DMS153 (cell line): ENCODE measurements at places on chromosomes 6 and 20.

DNA sequence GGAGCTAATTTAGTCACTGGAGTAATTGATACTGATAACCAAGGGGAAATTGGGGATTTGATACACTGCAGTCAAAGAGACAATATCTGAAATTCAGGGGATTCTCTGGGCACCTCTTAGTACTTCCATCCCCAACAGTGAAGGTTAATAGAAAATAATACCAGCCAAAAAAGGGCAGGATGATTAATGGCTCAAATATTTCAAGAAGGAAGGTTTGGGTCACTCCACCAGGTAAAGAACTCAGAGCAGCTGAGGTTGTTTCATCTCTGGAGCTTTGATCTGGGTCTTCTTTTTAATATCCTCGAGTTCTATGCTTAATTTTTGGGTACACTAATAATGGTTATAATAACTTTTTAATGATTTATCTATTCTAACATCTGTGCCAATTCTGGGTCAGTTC is 70.8 kb downstream of the CDKAL1 start:
- DNase-seq: no peak

- DNase-seq: no peak
Observed at GRCh38 chr20:44115181-44115580, 71.8 kb downstream of the JPH2 start.

DNA sequence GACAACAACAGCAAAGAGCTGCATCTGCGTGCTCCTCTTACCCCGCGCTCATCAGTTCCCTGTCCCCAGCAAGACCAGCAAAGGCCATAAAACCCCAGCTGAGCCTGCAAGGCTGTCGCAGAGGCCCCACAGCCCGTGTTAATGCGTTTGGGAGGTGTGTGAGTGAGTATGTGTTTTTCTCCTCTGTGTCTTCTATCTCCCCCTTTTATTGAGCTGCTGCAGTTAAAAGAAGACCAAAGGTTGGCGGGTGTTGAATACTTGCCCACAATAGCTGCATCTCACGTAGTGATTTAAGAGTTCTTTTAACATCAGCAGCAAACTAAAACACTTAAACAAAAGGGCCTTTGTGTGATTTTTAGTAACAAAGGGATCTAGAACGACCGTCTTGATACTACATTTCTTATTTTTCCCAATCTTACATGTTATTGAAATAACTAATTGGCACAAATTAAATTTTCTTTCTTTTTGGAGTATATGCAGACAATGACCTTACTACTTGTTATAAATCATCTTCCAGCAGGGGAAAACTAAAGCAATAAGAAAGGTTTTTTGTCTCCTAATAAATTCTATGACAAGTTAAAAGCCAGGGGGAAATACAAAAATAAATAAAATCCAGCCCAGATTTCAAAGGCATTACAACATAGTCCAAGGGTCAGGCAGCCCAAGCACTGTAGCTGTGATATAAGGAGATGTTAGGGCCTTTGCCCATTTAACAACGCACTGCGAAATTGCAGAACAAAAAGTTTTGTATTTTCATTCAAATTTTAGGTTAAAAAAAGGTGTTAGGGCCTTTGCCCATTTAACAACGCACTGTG is 27.2 kb upstream of the CNKSR3 start:
- no peak for DNase-seq

DNA sequence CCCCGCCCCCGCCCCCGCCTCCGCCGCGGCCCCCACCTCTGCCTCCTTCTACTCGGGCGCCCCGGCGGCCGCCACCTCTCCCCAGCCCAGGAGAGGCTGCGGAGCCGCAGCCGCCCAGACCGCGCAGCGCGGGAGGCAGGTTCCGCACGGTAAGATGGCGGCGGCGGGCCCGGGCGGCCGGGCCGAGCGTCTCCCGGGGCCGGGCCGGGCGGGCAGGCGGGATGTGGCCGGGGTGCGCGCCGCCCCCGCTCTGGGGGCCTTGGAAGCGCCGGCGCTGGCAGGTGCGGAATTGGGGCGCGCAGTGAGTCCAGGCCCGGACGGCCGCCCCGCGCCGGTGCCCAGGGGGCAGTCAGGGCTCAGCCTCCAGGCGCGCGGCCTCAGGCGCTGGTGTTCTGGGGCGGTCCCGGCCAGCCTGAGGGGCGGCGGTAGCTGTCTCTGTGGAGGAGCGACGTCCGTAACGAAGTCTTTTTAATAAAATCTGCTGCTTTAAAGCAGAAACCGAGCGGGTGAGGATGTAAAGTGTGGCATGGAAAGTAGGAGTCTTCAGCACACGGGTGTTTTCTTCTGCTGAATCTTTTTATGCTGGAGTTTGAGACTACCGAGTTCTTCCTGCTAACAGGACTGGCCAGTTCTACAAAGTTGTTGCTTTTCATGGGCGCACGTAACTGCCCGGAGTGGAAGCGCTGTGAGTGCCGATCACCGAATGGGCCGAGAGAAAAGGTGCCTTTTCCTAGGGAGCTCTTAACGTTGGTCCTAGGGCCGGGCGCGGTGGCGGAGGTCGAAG is at the start of gene GID8:
GID8 (plus strand) TSS at position 43 of the 784 bp plus-strand sequence. CDS start 3,356 bp downstream, outside the sequence.
- DNase-seq: no peak

- DNase-seq: no peak
Observed at GRCh38 chr6:2231438-2231837, 14.0 kb downstream of the GMDS start.

- no peak for DNase-seq
Observed at GRCh38 chr6:151254451-151255081, 14.8 kb downstream of the AKAP12 start.

DNA sequence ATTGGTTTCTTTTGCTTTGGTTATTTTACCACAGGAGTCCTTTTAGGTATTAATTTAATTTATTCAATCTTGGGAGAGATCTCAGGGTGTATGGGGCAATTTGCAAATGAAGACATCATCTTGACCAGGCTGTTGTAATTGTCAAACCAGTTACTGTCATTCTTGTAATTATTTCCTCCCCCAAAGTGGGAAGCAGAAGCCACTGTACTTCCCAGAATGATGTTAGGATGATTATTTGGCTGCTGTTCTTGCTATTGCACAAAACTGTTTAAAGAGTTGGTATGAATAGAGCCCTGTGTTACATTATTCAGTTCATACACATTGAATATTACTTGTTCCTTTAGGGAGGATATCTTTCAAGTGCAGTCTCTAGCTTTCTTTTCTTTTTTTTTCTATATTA is 1.7 kb downstream of the TAAR6 start:
- no peak for DNase-seq

GRCh38 chr6:112934433-112935327 is 587.5 kb downstream of the RFPL4B start:
- no peak for DNase-seq

GRCh38 chr20:20410678-20411077 is 42.8 kb downstream of the INSM1 start:
- DNase-seq: peak; percentile 77

DNA sequence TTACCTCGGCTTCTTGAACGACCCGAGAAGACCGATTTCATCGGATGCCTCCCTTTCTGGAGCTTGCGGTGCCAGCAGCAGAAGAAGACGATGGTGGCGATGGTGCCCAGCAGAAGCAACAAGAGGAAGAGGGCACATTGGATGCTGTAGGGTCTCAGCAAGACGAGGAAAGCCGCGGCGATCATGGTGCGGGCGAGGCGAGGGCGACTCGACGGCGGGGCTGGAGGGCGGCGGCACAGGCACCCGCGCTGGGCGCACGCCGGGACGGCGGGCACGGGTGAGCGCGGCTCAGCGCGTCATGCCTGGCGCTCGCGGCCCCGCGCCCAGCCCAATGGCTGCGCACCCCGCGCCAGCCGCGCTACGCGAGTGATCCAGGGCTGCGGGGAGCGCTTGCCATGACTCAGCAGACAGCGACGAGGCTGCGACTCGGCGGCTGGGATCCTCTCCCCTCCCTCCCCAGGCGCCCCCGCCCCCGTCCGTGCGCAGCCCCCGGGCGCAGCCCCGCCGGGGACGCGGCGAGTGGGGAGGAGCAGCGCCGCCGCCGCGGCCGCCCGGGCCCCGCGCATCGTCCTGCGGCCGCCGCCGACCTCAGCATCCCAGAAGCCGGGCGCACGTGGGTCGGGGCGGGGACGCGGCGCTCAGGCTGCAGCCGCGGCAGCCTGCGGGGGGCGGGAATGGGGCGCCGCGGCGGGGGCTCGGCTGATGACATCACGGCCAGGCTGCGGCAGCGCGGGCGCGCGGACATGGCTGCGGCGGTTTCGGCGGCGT is at the start of gene BEND6:
BEND6 (plus strand) TSS at position 705 of the 768 bp plus-strand sequence. CDS start 26,704 bp downstream, outside the sequence.
- DNase-seq: no peak

DNA sequence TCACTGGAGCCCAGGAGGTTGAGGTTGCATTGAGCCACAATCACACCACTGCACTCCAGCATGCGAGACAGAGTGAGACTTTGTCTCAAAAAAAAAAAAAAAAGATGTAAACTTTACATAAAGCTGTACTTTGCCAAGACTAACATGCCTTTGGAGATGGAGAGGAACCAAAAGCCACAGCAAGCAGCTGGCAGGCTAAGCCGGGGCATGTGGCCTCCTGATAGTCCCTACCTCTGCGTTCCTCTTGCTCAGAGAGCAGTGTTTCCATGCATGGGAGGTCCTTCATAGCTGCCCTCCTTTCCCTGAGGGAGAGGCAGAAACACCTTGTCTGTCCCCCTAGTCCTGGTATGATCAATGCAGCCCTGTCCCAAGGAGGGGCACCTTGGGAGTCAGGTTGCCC is 35.2 kb downstream of the SPATA2 start:
- no peak for DNase-seq

DNA sequence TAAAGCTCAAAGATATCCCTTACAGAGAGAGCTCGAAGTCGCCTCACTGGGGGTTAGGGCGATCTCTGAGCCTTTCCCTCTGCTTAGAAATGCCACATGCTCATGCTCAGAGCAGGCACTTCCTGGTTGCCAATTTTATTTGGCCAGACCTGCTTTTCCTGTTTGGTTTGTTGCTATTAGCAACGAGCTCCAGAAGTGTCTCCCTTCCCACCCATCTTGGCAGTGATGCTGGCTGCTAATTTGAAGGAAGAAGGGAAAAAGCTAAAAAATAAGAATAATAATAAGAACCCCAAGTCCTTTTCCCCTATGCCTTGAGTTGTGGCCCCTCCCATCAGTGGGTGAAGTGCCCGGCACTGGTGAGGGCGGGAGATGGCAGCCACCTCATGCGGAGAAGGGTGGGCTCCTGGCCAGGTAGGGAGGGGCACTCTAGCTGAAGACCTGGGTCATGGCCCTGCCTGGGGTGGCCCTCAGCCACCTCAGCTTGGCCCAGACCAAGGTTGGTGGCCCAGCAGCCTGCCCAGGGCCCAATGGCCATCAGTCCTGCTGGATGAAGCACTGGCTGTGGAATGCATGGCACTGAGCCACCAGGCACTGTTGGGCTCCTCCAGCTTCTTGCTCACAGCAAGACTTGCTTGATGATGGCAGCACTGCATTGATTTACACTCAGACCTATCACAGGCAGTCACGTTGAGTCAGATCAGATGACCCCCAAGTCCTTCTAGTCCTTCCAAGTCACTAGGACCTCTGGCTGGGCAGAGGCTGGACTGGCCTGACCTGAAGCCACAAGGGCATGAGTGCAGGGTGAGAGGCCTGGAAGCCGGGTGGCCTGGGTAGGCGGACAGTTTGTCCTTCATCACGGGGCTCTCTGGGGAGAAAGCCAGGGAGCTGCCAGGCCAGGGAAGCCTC is 79.0 kb downstream of the SYNJ2 start:
- peak; percentile 87 for DNase-seq

GRCh38 chr6:155373276-155373675 is 59.0 kb upstream of the TFB1M start:
- no peak for DNase-seq

- no peak for DNase-seq
Observed at GRCh38 chr6:16236631-16237199, 1.7 kb upstream of the GMPR start.

DNA sequence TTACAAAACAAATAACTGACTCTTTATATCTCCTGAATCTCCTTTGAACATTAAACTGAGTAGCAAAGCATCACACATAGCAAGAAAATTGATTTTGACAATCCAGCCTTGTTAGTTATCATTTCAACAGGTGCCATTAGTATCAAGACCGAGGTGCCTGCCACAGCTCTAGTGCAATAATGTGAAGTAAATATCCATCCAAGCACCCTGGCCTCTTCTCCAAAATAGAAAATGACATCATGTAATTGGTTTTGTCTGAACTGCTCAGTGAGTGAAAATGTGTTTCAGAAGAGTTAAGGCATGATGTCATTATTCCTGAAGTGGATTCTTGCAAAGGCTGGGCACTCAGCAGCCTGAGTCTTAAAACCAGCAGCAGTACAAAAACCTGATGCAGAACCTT is 341.4 kb downstream of the PLCB1 start:
- DNase-seq: peak; percentile 35

DNA sequence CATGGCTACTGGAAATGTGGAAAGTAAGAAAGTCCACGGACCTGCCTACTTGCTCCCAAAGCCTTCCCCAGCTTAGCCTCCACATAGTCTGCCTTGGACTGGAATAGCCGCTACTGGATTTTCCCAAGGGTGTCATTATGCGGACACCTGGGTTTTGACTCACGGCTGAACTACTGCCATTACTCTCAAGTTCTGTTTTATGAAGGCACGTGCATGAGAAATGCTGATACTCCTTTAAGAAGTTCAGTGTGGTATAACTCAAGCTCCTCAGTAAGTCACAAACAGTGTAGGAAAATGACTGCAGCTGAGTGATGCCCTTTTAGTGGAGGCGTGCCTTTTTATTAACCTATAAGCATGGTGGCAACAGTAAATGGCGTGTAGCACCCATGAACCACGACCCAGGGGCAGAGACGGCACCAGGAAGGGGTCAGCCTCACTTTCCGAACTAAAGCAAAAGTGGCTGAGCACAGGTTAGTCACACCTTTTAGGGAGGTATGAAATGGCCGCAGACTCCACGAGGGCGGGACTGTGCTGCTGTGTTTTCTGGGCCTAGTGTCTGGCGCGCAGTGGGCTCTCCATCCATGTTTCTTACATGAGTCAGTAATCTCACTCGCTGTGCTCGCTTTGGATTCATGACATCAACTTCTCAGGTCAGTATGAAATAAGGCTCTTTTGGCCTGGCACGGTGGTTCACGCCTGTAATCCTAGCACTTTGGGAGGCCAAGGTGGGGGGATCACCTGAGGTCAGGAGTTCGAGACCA is 23.9 kb downstream of the PSMG4 start:
- DNase-seq: no peak

- no peak for DNase-seq
Observed at GRCh38 chr20:50417023-50417329, 93.2 kb upstream of the PTPN1 start.

DNA sequence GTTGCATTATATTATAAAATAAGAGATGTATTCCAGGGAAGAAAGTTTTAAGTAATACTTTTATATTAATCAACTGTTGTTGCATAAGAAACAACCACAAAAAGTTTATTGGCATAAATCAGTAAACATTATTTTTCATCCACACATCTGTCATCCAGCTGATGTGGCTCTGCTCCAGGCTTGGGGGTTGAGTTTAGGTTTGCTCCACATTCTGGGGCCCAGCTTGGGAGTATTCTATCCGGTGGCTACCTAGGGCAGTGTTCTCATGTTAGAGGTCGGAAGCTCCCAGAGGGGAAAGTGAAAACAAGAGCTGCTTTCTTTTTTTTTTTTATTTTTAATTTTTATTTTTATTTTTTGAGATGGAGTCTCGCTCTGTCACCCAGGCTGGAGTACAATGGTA is 728.4 kb upstream of the FLRT3 start:
- DNase-seq: no peak

- DNase-seq: no peak
Observed at GRCh38 chr20:39310363-39310995, 348.3 kb downstream of the DHX35 start.

GRCh38 chr6:111858347-111858746 is 14.9 kb downstream of the FYN start:
- no peak for DNase-seq

GRCh38 chr6:37048851-37049757 is 43.6 kb downstream of the FGD2 start:
- no peak for DNase-seq

GRCh38 chr6:131387562-131388447 is 185.2 kb upstream of the ARG1 start:
- DNase-seq: no peak

GRCh38 chr6:167720456-167721285 is 106.0 kb upstream of the AFDN start:
- no peak for DNase-seq
